ENCODE measurements at places on chromosomes 7 and 10.

- no peak for DNase-seq
Observed at GRCh38 chr7:1156782-1157535, 3.0 kb downstream of the ZFAND2A start.

DNA sequence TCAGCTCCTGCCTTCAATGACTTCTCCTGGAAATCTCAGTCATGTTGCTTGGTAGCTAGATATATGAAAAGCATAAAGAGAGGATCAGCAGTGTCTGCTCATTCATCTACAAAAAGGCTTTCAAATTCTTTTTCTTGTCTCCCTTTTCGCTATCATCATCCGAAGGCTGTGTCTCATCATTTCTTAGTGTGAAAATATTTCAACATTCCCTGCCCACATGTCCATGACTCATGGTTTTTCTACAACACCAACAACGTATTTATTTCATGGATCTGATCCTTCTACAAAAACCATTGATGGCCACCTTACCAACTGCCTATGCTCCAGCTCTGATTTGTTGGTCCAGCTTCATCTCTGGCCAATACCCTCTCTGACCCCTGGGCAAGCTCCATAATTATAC lies 472.5 kb upstream of the GHITM start:
- DNase-seq = no peak

DNA sequence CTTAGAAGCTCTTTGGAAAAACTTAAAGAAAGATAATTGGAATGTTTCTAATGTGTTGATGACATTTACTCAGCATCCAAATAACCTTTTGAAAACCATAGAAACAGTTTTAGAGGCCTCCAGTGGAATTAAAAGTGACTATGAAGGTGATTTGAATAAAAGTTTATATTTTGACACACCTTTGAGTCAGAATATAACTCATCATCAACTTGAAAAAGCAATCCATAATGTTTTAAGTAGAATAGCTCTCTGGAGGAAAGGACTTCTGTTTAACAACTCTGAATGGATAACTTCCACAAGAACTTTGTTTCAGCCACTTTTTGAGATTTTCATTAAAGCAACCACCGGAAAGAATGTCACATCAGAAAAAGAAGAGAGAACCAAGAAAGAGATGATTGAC lies 108.2 kb downstream of the ABCA13 start:
- no peak for DNase-seq

DNA sequence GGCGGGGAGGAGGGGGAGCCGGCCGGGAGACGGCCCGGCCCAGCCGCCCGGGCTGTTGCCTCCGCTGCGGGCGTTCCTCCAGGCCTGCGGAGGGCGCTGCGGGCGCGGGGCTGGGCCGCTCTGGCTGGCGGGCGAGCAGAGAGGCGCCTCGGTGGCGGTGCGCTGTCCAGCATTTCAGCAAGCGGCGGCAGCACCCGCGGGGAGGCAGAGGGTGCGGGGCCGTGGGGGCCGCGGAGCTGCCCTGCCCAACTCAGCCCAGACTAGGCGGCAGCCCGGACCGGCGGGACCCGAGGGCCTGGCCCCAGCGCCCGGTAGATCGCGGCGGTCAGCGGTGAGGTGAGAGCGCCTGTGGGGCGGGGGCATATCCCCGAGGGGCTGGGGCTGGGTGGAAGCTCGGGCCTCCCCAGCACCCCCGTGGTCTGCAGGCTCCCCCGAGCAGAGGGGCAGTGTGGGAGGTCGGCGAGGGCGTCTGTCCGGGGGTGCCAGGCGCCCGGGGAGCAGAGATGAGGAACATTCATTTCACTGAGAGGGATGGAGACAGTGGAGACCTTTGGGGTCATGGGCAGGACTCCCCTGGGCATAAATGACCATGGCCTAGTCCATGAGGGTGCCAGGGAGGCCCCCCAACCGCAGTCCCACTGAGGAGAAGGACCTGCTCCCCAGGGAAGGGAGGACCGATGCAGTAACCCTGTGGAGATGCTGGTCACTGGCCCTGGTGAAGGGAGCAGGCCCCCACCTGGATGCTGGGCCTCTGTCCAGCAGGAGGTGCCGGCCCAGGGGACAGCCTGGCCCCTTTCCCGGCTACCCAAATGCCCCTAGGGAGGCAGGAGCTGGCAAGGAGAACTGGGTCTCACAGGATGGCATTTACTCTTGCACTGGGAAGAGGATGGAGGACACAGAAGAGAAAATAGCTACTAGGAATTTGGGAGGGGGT lies at the start of gene SRRM3:
SRRM3 (plus strand) TSS at position 165 of the 934 bp plus-strand sequence. CDS start 33,171 bp downstream, outside the sequence.
- DNase-seq = peak; percentile 86

GRCh38 chr10:1514681-1515080 lies 222.6 kb downstream of the ADARB2 start:
- DNase-seq = no peak

DNA sequence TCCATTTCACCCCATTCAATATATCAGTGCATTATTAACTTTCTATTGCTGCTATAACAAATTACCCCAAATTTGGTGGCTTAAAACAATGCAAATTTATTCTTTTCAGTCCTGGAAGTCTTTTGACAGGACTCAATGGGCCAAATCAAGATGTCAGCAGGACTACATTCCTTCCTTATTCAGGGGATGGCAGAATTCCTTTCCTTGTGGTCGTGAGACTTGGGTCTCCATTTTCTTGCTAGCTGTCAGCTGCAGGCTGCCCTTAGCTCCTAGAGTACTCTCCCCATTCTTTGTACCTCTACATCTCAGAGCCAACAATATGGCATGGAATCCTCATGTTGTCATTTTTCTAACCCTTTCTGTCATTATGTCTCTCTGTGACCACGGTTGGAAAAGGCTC lies 310.6 kb downstream of the HDAC9 start:
- no peak for DNase-seq

DNA sequence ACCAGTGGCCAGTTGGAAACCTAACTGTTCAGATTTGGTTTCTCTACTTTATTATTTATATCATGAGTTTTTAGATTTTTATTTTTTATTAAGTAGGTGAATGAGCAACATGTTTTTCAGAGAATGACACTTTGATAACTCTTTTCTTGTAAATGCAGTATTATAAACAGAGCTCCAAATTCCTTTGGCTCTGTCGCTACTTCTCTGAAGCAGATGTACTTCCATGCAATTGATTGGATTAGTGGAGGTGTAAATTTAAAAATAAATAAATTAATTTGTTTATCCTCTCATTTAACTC lies 34.3 kb upstream of the ICA1 start:
- peak; percentile 10 for DNase-seq

DNA sequence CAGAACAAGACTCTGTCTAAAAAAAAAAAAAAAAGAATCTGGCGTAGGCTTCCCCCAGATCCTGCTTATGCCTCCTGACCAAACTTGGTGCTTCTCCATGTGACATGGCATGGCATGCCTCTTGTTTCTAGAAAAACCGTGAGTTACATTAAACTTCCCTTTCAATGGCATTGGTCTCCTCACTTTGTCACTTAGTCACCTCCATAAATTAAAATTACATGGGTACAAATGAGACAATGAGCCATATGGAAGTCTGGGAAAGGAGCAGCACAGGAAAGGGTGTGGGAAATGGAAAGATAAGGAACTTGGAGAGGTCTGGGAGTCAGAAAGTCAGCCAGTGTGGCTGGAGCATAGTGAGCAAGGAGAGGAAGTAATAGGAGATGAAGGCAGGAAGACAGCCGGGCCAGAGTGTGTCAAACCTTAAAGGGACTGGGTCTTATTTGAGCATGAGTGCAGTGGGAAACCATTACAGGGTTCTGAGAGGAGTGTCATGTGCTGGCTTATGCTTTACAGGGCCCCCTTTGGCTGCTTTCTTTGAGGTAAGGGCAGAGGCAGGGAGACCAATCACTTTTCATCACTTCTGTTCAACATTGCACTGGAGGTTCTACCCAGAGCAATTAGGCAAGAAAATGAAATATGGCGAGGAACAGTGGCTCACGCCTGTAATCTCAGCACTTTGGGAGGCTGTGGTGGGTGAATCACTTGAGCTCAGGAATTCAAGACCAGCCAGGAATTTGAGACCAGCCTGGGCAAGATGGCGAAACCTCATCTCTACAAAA lies 21.3 kb upstream of the ZMIZ2 start:
- no peak for DNase-seq

DNA sequence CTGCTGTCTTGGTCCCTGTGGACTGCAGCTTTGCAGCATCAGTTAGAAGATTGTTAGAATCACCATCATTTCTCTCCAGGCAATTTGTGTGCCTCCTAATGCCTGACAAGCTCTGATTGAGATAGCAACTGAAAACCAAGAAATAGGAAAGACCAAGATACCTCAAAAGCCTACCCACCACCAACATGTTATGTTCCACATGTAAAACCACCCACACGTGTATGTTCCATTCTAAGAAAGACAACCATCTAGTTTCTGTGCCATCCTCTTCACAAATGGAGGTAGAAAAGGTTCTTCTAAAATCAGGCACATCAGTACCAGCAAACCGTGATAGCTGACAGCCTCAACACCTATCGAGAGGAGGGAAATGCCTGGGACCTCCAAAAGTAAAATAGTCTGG lies 46.9 kb downstream of the TASOR2 start:
- DNase-seq = no peak

DNA sequence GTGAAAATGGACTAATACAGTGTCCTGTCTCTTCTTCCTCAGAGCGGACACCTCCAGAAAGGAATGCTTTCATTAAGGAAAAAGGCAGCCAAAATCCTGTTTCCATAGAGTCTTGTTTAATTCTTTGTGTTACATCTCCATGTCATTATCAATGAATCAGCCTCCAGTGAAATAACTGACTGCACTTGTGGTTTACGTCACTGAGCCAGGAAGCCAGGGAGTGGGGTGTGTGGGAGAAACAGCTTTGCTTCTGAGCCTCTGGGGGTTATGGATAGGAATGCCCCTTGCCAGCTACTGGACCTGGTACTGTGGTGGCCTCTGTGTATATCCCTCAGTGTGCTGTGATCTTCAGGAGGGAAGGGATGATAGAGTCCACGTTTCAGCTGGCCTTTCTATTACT lies 416.8 kb downstream of the GALNT17 start:
- no peak for DNase-seq

DNA sequence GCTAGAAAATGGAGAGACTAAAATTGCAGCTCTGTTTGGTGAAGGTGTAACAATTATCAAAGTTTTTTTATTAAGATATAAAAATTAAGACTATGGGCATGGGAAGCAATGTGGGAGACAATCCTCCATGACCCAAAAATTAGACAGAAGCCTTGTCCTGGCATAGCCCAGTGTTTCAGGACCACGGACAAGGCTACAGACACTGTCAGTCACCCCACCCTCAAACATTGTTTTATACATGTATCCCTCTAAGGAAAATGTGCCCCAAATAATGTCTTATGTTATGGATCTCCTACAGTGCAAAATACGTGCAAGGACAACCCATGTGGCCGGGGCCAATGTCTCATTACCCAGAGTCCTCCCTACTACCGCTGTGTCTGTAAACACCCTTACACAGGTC lies 24.0 kb downstream of the HABP2 start:
- peak; percentile 75 for DNase-seq

GRCh38 chr10:79129361-79129997 lies 60.7 kb downstream of the ZMIZ1 start:
- no peak for DNase-seq

- DNase-seq = no peak
Observed at GRCh38 chr7:143393267-143394041, 12.3 kb downstream of the ZYX start.

GRCh38 chr10:10786109-10787090 lies 231.3 kb upstream of the CELF2 start:
- DNase-seq = peak; percentile 26

DNA sequence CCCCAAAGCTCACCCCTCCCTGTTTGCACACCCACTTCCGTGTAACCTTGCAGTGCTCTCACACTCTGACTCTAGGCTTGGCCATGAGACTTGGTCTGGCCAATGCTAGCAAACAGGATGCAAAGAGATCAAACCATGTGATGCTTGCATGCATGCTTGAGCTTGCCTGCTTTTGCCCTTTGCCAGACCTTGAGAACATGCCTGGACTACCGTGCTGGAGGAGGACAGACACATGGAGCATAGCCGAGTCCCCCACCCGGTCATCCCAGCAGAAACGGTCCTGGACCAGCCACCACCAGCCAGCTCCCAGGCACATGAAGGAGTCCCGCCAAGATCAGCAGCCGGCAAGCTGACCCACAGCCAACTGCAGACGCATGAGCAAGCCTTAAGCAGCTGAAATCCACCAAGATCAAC lies 23.4 kb downstream of the PYROXD2 start:
- peak; percentile 36 for DNase-seq

DNA sequence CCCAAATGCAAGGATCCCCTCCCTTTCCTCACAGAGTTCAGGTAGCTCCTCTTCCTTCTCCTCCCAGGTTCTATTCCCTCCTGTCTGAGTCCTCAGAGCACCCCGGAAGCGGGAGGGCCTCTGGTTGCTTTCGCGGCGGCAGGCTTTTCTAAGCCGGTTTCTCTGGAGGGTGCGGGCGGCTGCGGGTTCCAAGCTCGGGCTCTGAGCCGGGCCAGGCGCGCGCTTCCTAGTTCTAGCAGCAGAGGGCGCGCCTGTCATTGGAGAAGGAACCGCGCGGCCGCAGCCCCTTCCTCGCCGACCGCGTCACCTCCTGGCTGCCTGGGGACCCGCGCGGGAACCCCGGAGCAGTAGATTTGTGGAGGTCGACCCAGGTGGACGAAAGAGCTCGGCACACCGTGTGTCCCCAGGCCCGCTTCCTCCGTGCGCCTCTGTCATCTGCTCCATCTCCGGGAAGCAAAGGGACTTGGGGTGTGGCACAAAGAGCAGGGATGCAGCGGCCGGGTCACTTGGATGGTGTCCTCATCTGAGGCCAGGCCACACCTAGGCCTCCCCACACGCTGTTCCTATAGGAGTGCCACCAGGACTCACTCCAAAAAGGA lies 389.0 kb upstream of the PODXL start:
- DNase-seq = peak; percentile 69

DNA sequence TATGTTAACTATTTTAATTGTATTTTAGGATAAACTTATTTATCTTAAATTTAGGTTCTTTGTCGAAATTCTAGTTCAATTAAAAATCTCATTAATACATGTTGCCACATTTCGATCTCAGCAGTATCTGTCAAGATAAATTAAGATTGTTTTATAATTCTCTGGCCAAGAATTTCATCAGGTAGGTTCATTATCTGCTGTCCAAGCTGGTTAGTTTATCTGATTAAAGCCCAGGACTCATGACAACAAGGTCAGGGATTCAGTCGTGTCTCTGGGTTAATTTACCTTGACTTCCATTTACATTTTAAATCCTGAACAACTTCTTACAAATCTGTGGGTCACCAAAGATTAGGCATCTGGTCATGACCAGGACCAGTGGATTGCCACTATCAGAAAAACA lies 7.6 kb downstream of the STEAP4 start:
- no peak for DNase-seq

Measured in hematopoietic multipotent progenitor cell treated with erythropoietin and hydrocortisone succinate and interleukin-3 and kit ligand, for 6 days (in vitro differentiated cells).